ENCODE measurements at places on chromosomes 6 and 20.

- DNase-seq, result no peak
Measured at GRCh38 chr6:156683821-156684220, 93.4 kb upstream of the ARID1B start.

DNA sequence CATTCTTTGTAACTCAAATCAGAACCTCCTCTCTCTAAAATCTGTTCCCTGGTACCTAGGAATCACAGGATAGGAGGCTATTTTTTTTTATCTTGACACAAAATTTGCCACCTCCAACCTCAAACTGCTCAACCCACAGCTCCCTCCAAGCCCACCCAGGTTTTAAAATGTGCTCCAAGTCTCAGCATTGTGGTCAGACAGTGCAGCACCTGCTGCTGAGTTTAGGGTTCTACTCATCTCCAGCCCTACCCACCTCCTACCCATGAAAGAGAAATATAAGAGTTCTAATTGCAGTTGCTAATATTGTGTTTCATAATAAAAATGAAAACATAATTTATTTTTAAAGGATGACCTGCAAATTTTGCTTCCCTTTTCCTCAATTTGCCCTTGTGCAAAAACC is 496.5 kb downstream of the MAFB start:
- no peak for DNase-seq

DNA sequence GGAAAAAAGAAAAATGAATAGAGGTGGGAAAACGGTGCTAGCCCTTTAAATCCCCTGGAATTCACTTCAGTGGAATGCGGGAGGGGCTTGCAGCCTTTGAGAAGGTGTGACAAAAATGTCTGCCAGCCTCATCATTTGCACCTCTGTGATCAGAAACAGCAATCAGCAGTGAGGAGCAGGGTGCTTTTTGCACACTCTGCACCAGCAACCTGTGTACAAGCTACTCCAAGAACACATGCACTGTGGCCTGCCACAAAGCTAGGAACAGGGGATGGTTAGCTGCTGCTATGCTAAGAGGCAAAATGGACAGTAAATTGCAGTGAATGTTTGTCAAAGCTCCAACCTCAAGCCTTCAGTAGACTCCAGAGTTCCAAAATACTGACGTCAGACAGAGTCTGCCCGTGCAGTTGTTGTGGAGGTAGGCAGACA is 29.7 kb downstream of the GINS1 start:
- no peak for DNase-seq

GRCh38 chr6:73823832-73824231 is 127.8 kb downstream of the CD109 start:
- DNase-seq, result no peak

DNA sequence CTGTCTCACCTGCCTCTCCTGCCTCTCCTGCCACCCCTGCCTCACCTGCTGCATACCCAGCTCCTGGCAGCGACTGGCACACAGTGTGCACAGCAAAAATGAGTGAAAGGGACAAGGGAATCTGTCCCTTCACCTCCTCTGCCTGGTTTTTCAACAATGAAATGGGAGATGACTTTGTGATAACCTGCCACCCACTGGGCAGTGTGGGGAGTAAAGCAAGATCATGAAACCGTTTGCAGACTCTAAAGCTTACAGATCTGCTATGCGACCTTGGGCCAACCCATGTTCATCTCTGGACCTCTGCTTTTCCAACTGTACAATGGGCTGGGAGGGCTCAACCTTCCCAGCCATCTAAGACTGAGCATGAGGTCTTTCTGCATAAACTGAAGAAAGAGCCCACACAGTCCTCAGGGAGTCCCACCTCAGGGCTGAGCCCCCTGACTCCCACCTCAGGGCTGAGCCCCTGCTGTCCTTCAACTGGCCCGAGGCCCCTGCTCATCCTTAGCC is 81.1 kb downstream of the RIPOR3 start:
- DNase-seq, result peak; percentile 47

GRCh38 chr20:20317195-20317594 is 50.7 kb upstream of the INSM1 start:
- DNase-seq, result peak; percentile 29

- DNase-seq, result peak; percentile 53
Measured at GRCh38 chr20:50794181-50794845, 548 bp upstream of the BCAS4 start.

GRCh38 chr6:15184441-15184861 is 61.4 kb upstream of the JARID2 start:
- DNase-seq, result no peak

DNA sequence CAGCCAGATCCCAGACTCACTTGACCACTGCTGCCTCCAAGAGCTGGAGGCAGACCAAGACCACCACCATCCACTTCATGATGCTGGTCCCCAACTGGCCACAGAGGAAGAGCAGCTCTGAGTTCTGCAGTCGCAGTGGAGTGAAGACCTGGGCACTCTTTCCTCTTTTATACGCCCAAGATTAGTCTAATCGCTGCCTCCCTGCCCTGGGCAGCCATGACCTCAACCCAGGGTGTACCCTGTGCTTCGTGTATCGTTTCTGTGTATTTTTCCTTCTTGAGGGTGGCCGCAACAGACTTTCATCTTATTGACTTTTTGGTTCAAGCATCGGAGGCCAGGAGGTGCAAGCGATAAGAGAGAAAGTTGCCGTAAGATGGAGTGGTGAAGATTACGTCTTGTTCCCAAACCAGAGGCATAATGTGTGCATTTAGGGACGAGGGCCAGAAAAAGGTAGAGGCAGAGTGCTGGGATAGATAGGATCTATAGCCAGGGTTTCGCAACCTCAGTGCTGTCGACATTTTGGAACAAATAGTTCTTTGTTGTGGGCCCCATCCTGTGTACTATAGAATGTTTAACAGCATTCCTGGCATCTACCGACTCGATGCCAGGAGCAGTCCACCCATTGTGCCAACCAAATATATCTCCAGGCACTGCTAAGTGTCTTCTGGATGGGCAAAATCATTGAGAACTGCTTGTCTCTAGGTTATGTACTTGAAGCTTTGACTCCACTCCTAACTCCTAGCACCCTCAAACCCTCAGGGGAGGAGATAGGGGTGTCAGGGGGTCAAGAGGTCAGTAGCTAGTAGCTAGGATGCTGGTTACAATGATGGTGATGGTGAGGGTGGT is at the start of gene PGC:
Gene PGC, minus strand, starts transcription at position 142 of the 846 bp plus-strand sequence. Its CDS starts 63 bp downstream, at position 79.
- no peak for DNase-seq

DNA sequence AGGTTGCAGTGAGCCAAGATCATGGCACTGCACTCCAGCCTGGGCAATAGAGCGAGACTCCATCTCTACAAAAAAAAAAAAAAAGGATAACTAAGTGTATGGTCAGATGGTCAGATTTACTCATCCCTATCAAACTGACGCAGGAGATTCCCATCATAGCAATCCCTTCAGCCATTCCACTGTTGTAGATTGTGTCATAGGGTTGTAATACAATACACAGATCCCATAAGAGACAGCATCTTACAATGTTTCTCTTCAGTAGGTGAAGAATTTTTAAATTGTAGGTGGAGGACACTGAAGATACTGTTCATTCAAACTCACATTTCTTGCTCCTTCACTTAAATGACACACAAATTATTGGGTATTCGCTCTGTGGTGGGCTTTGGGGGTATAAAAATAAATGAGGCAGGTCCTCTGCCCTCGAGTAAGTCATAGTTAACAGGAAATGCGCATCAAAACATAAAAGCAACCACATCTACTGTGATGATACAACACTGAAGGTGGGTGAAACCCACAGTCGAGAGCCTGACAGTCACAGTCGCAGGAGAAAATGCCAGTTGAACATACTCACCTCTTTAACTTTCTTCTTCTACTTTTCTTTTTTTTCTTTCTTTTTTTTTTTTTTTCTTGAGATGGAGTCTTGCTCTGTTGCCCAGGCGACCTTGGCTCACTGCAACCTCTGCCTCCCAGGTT is 205.5 kb downstream of the ZNF217 start:
- DNase-seq, result no peak

DNA sequence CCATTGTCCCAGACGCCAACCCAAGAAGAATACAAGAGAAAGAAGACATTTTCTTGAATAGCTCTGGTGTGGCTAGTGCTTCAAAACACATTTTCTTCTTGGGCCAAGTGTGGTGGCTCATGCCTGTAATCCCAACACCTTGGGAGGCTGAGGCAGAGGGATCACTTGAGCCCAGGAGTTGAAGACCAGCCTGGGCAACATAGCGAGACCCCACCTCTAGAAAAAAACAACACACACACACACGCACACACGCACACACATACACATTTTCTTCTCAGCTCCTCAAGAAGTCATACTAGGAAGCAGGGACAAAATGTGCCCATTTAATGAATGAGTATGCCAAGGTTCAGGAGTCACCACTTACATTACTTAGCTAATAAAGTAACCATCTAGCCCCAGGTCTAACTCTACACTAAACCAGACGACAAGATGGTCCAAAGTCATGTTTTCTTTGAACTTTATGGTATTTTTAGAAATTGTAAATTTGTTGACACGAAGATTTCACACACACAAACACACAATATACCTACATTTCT is 68.8 kb downstream of the ZMYND8 start:
- no peak for DNase-seq

DNA sequence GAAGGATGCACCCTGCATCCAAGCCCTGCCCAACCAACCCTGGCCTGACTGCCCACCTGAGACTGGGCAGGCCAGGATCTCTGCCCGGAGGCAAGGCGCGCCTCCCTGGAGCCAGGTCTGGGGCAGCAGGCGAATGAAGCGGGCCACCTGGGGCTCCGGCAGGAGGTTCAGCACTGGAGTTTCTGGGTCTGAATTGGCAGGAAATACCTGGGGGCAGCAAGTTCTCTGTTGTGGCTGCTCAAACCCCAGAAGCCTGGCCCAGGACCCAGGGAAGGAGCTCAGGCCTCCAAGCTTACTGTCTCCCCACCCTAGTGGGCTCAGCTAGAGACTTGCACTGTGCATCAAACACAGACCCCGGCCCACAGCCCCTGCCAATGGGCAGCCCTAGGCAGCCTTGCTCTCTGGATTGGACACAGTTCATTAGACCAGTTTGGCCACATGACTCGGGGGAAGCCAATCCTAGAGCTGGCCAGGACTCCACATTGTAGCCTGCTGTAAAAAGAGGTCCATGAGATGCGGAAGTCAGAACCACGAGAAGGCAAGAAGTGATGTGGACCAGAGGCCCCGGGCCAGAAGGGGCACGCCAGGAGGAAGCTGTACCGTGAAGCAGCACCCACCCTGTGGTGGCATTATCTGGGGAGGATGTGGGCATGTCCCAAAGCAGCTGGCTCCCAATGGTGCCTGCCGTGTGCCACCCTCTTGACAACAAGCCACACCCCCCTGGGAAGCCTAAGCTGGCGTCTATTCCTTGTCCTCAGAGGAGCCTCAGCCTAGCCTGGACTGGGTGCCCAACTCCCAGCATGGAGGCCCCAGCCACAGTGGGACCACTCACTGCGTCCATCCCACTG is 3.1 kb downstream of the CPXM1 start:
- DNase-seq, result no peak

DNA sequence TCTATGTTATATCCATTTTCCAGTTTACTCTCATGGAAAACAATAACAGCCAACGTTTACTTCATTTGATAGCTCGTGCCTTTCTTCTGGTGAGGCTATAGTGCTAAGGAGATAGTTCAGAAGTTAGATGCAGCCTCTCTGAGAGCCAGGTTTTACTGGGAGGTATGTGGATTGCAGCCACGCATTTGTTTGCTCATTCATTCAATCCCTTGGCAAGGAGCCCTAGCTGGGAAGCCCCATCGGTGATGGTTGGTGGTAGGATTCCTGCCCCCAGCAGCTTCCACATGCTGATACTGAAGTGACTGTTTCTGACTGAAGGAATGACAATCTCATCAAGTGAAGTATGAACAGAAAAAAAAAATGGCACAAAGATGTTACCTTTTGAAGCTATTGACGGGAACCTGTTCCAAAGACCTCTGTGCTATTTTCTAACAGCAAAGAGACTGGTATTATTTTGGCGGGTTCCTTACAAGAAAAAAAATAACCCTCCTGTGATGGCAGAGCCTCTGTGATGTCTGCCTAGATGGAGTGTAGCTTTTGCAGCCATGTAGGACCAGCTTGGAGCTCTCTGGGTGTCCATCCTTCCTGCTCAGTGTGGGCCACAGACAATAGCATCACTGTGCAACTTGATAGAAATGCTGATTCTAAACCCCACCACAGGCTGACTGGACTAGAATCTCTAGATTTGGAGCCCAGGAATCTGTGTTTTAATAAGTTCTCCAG is 30.6 kb downstream of the SNAP25 start:
- no peak for DNase-seq

GRCh38 chr20:58603721-58604120 is 47.4 kb upstream of the STX16 start:
- no peak for DNase-seq

DNA sequence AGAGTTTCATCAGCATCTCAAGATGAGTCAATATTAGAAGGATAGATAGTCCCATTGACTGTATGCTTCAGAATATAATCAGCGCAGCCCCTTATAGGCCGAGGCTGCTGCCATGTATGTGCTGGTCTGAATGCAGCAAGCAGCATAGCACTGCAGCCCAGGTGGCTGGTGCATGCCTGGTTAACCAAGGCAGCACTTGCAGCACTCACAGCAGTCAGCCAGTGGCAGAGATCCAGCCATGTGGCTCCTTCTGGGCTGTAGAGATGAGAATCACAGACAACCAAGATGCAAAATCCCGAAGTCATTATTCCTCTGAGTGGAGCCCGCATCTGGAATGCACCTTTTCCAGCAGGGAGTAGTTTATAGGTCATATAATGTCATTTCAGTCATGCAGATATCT is 251.9 kb downstream of the UST start:
- no peak for DNase-seq

DNA sequence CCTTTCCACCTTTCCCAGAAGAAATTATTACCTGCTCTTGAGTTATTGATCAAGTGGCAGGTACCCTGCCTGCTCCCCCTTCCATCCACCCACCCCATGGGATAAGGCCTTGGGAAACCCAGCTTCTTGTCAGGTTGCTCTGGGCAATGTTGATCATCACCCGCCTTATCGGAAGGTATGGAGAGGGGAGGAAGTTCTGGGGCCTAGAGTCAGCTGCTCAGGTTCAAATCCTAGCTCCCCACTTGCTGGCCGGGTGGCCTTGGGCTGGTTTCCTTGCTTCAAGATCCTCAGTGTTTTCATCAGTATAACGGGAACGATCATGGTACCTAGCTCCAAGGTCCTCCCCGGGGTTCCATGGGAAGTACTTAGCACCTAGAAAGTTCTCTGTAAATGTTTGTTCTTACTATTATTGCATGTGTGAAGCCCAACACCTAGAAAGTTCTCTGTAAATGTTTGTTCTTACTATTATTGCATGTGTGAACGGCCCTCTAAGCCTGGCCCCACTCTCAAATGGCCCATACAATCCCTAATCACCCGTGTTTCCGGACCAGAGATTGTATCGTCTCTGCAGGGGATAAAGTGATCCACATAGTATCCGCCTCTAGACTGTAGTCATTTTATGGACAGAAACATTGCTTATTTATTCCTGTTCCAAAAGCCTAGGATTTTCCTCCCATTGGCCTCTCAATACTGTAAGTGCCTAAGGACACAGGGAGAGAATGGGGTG is 1.1 kb upstream of the PREX1 start:
- DNase-seq, result no peak

GRCh38 chr6:170244721-170245474 is 46.0 kb downstream of the DLL1 start:
- DNase-seq, result no peak

GRCh38 chr20:38818113-38819065 is 12.9 kb downstream of the PPP1R16B start:
- no peak for DNase-seq

GRCh38 chr20:10826111-10826510 is 152.3 kb upstream of the JAG1 start:
- DNase-seq, result no peak

- no peak for DNase-seq
Measured at GRCh38 chr20:50297498-50298376, 107.1 kb downstream of the CEBPB start.

- no peak for DNase-seq
Measured at GRCh38 chr6:152671171-152671570, 26.5 kb upstream of the MYCT1 start.

- DNase-seq, result no peak
Measured at GRCh38 chr6:131765081-131765803, 42.6 kb upstream of the ENPP1 start.

Measured in NAMALWA (cell line).